ENCODE measurements at places on chromosomes 13 and 19. TPM values are rescaled to one million over a fixed set of nuclear protein-coding genes. Genes with fewer than 3 reads are reported as not detected.

Gene NALCN
- 8.8 TPM for total RNA-seq

Gene ZNF865
- total RNA-seq, result 26.8 TPM

GRCh38 chr13:36815062-36815461, 4.0 kb upstream of the RFXAP start:
- DNase-seq, result no peak

GRCh38 chr13:49607761-49608160, 20.5 kb upstream of the ARL11 start:
- no peak for DNase-seq

GRCh38 chr13:51017516-51017915, 93.6 kb downstream of the C13orf42 start:
- no peak for DNase-seq

GRCh38 chr19:48271531-48272151, 1.8 kb downstream of the ZNF114 start:
- DNase-seq, result peak; percentile 66

DNA sequence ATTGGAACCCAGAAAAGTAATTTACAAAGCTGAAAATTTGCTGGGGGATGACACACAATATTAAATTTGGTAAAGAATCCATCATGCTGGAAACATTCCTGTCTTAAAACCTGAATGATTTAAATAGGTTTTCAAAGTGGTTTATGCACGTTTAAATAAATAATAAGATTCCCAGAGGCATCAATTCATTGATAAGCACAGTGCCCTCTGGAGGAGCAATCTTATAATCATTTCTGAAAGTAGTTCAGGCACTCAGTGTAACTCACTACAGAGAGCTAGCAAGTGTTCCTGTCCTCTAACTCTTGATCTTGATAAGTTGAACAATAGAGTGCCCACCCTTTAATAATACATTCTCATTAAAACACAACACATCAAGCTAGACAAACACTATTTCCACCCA, 43.5 kb upstream of the SHISA2 start:
- DNase-seq, result no peak

- no peak for DNase-seq
These were observed 104.8 kb downstream of the WDFY2 start for GRCh38 chr13:51688937-51689662.

- no peak for DNase-seq
These were observed 201.8 kb upstream of the MIR17HG start for GRCh38 chr13:91145571-91146205.

GRCh38 chr13:106498158-106498557, 37.3 kb downstream of the EFNB2 start:
- DNase-seq, result no peak

DNA sequence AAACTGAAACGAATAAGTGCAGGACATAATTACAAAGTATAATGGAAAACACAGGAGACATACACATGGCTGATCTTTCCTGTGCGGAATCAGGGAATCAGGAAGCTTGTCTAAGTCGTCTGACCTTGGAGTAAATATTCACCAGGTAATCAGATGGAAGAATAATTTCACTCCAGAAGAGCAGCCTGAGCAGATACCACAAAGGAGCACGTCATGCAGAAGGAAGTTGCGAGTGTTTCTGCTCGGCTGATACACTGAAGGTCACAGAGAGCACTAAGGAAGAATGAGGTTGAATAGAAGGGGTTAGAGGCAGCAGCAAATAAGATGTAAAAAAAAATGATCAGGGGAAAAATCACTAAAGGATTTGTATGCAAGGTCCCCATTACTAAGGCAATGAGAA, 122.3 kb upstream of the GPC6 start:
- no peak for DNase-seq

DNA sequence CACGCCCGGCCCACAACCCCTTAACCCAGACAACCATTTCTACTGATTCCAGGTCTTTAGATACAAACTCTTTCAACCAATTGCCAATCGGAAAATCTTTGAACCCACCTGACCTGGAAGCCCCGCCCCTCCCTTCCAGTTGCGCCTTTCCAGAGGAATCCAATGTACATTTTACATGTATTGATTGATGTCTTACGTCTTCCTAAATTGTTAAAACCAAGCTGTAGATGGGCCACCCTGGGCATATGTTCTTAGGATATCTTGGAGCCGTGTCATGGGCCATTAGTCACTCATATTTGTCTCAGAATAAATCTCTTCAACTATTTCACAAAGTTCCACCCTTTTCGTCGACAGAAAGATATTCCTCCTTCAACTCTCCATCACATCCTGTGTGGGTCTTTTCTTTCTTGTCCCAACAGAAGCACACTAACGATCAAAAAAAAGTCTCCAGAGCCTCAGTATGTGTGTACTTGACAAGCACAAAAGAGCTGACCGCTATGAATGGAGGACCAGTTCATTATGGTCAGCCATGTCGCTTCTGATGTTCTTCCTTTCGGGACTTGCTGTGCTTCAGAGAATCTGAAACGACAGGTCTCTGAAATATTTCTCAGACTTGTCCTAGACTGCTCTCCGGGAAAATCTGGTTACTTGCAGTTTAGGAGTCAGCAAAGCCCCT, 601 bp upstream of the ZNF749 start:
- DNase-seq, result no peak
